ENCODE measurements at places on chromosomes 3 and 15. TPM values are rescaled to one million over a fixed set of nuclear protein-coding genes. Genes with fewer than 3 reads are reported as not detected.

GRCh38 chr3:156109989-156110388 is 10.4 kb upstream of the KCNAB1 start:
- no peak for DNase-seq

DNA sequence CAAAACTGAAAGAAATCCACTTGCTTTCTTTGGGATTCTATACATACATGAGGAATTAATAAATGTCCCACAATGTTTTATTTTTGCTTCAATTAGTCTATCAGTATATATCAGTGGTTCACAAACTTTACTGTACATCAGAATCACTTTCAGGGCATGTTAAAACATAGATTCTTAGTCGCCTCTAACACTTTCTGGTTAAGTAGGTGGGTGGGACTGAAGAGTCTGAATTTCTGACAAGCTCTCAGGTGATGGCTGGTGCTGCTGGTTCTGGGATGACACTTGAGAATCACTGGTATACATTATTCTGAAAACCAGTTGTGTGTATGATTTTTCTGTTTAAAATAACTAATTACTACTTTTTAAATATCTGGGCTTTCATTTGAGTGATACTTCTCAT is 393.3 kb downstream of the TBC1D5 start:
- DNase-seq = no peak

DNA sequence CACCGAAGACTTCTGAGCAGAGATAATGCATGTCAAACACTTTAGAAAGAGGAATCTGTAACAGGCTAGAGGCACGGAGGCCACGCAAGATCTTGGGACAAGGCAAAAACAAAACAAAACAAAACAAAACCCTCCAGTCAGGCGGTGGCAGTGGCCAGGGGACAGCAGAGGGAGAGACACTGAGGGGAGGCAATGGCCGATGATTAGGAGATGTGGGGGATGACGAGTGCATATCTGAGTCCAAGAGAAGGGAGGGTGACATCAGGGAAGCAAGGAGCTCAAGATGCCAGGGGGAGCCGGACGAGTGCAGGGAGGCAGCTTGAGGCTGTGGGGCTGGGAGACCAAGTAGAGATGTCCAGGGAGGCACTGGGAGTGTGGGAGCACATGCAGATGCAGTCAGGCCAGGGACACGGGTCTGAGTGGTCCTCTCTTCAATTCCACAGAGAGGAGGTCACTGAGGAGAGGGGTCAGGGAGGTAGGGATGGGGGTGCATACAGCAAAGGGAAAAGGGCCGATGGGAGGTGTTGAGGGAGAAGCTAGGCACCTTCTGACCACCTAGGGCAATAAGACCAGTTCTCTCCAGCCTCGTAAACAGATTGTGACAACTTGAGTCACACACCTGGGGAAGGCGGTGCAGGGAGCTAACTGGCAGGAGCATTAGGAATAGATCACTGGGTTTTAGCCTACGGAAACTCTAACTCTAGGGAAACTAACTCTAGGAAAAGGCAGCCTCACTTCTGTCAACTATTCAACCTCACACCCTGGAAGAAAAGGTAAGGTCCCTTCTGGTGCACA is 29.6 kb downstream of the SLCO2A1 start:
- no peak for DNase-seq

- DNase-seq = no peak
Observed at GRCh38 chr15:23441204-23441603, 5.8 kb downstream of the GOLGA6L2 start.

DNA sequence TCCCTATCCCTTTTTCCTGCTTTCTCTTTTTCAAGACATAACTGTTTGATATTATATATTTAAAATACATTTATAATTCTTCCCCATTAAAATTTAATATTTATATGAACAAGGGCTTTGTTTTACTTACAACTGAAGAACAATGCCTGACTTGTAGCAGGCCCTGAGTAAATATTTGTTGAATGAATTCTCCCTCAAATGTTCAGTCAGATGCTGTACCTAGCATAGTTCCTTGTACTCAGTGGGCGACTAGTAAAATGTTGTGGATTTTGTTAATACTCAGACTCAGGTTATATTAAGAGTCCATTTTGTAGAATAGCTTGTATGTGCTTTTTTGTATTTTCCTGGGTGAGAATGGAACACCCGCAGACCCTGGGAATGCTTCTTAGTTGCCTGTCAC is 69.1 kb downstream of the SEC22A start:
- DNase-seq = no peak

DNA sequence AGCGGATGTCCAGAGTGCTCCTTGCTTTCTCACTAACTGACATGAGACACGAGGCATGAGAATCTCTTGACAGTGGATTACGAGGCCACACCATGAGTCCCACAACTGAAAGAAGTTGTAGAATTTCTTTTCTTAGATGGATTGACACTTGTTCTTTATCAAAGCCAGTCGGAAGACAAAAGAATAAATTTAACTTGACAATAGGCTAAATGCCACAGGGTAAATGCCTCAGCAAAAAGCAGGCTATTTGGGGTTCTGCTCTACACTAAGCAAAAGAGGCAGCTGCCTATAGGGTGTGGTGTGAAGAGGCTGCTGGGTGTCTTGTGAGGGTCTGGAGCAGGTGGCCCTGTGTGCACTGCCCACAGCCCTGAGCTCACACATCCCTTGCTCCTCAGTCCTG is 135.1 kb upstream of the SEMA6D start:
- DNase-seq = no peak

GRCh38 chr3:178465260-178466180 is 70.7 kb upstream of the KCNMB2 start:
- no peak for DNase-seq

- no peak for DNase-seq
Observed at GRCh38 chr15:40550341-40551037, 14.4 kb downstream of the CCDC32 start.

DNA sequence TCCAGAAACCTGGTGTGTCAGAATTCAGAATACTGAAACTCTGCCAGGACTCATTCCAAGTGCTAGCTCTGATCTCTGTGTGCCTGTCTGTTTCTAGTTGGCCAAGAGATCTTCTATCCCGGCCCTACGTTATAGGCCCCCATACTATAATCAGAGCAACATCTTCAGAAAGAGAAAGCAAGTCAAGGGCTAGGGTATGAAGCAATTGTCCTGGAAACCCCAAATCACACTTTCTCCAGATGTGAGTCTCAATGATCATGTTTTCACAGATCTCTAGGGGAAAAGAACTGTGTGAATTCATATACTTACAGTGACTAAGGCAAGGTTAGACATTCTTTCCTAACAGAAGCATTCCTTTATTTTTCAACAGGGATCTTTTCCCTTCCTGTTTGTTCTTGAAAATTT is 309.7 kb downstream of the SLC9A9 start:
- no peak for DNase-seq

DNA sequence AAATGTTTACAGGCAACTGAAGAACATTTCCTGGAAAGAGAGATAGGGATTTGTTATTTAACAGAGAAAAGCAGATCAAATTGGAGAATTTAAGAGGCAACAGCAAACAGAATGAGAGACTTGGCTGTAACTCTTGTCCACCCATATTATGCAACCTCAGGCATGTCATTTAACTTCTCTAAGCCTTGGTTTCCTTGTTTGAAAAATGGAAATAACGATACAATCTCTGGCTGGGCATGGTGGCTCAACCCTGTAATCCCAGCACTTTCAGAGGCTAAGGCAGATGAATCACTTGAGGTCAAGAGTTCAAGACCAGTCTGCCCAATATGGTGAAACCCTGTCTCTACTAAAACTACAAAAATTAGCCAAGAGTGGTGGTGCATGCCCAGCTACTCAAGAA is 23.7 kb downstream of the ARRDC4 start:
- DNase-seq = no peak

MOBP gene
- total RNA-seq = not detected

ATP8B4 gene
- 0.92 TPM for total RNA-seq

AADACL2 gene
- total RNA-seq = not detected

CFAP91 gene
- 0.32 TPM for total RNA-seq

C3orf62 gene
- total RNA-seq = 10.1 TPM

SLC24A5 gene
- not detected for total RNA-seq

TF gene
- total RNA-seq = 0.11 TPM

TMC3 gene
- total RNA-seq = not detected
